ENCODE measurements at places on chromosomes 4 and X.

DNA sequence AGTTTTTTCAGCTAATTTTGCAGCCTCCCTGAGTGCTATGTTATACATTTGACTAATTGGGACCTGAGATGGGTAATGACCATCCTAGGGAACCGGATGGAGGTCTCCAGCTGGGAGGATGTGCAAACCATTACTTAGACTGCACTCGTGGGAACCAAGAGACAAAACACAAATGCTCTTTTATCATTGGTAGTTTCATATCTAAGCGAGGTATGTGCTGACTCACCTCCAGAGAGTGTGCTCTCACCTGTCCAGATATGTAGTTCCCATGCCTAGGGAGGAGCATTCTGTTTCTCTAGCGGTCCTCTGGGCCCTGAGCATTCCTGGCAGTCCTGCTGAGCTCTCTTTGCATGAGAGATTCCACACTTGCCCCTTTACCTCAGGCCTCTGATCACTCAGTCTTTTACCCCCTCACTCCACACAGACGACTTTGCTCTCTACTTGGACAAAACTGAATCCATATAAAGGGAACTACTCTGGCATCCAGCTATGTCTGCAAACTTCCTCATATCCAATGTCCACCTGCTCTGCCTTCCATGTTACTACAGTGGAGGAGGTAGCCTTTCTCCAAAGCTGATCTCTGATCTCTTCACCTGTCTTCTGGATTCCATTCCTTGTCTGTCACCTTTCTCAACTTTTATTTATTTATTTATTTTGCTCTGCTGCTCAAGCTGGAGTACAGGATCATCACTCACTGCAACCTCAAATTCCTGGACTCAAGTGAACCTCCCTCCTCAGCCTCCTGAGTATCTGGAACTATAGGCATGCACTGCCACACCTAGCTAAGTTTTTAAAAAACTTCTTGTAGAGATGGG, 88.4 kb downstream of the LRP2BP start:
- DNase-seq: no peak

DNA sequence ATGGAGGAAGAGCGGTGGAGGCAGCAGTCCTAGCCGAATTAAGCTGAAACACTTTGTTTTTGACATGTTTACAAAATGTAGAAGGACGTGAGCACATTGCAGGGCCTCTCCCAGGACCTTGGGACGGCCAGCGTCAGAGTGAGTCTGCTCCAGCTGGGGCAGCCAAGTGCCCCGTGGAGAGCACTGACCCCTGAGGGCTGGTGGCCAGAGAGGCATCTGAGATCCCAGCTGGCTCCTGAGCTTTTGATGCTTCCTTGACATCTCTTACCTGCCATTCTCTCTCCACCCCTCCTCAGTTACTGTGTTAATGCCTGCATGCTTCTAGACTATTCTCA, 24.7 kb downstream of the NAT8L start:
- DNase-seq: no peak

DNA sequence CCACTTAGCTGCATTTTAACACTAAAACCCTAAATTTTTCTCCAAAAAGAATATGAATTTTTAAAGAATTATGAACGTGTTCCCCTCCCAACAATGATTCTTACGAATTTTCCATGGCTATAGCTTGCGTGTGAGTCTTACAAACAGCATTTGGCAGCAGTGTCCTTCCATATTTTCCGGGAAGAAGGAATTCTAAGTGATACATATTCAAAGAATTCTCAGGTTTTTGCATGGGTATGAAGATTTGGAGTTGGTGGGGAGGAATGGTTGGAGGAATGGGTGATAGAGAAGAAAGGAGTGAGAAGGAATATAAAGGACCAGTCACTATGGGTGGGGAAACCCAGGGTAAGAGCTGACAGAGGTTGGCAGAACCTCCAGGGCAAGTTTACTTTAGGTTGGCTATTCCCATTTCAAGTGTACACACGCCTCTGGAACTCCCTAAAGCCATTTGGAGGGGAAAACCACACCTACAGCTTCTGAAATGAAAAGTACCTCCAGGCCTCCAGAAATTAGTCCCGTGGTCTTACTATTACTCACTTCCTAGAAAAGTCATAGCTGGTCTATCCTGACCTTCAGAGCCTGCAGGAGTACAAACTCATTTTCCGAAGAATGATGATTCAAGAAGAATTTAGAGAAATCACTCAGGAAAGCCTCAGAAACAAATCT, 420.8 kb upstream of the DIPK2B start:
- no peak for DNase-seq

GRCh38 chrX:103513476-103514108, 5.7 kb downstream of the RAB40A start:
- DNase-seq: no peak

GRCh38 chr4:180512801-180513475, 1730.3 kb upstream of the TENM3 start:
- no peak for DNase-seq

GRCh38 chrX:155048977-155049619, 21.8 kb downstream of the CMC4 start:
- no peak for DNase-seq

GRCh38 chr4:140157341-140157740, 3.4 kb upstream of the MAML3 start:
- no peak for DNase-seq

- no peak for DNase-seq
Observed at GRCh38 chr4:85116008-85116407, 149.5 kb upstream of the WDFY3 start.

DNA sequence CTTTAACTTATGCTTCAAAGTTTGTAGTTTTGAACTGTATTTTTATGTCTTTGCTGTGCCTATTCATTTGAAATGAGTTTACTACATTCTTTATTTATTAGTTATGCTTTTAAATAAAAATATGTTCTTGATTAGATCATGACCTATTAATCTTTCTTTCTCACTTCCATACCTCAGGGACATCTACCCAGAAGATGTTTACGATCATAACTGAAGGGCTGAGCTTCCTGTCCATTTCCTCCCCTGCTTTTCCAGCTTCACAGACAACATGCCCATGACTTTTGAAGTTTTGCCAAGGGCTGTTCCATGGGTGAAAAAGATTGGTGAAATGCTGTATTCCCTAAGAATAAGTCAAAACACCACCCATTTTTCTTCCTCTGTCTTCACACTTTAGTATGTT, 99.7 kb upstream of the DDIT4L start:
- DNase-seq: no peak

DNA sequence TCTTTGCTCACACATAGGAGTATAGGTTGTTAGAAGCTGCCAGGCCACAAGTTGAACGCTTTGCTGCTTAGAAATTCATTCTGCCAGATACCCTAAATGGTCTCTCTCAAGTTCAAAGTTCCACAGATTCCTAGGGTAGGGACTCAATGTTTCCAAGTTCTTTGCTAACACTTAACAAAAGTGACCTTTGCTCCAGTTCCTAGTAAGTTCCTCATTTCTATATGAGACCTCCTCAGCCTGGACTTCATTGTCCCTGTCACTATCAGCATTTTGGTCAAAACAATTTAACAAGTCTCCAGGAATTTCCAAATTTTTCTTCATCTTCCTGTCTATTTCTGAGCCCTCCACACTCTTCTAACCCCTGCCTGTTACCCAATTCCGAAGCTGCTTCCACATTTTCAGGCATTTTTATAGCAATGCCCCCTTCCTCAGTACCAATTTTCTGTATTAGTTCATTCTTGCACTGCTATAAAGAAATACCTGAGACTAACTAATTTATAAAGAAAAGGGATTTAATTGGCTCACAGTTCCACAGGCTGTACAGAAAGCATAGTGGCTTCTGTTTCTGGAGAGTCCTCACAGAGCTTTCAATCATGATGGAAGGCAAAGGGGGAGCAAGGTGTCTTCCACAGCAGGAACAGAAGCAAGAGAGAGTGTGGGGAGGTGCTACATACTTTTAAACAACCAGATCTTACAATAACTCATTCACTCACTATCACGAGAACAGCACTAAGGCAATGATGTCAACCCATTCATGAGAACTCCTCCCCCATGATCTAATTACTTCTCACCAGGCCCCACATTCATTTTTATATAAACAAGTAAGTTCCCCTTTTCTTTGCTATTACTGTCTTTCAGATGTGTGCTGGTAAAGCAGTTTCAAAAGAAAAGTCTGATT, 11.5 kb upstream of the TLR1 start:
- no peak for DNase-seq

DNA sequence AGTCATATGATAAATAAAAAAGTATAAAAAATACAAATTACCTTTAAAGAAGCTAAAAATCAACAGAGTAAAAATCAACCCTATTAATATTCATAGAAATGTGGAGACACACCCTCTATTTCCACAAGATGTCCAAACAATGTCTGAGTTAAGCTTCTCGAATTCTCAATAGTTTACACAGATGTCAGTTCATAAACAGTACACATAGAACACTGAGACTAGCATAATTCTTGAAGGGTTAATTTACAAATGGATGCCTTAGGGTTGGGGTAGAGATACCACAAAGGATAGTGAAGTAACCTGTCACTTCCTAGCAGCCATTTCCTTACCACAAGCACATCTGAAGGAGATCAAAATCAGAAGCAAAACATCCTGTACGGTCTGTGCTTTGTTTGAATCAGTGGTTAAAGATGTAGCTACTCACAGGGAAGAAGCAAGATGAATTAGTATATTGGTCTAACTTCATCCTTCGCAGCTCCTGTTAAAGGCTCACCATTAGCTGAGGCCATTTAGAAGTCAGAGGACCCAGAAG, 2393.9 kb downstream of the ARAP2 start:
- DNase-seq: no peak

DNA sequence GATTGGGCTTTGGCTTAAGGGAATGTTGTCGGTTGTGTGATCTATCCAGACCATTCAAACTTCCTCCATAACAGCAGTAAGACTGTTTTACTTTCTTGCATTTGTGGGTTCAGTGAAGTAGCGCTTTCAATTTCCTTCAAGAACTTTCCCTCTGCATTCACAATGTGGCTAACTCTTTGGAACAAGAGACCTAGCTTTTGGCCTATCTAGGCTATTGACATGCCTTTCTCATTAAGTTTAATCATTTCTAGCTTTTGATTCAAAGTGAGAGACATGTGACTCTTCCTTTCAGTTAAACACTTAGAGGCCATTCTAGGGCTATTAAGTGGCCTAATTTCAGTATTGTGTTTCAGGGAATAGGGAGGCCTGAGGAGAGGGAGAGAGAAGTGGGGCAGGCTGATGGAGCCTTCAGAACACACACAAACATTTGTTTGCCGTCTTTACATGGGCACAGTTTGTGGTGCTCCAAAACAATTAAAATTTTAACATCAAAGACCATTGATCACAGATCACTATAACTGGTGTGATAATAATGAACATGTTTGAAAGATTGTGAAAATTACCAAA, 34.1 kb downstream of the ADH5 start:
- DNase-seq: no peak

DNA sequence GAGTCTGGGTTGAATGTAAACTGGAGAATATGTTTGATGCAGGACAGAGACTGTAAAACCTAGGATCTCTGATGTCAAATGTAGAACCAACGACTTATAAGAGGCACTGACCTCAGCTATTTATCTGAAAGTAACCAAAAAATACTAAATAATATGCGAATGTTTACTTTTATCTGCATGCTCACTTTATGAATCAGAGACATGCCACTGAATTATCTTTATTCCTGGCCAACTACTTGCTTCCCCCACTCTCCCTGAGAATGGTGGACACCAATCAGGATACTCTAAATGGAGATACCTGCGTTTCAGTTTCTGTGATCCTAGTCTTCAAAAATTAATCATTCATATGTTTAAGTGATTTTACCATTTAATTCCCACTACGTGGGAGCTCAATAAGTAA, 1038.4 kb upstream of the PABPC4L start:
- no peak for DNase-seq

GRCh38 chr4:169080981-169081380, 70.9 kb upstream of the CBR4 start:
- DNase-seq: no peak

GRCh38 chrX:97401586-97402136, 518.0 kb downstream of the RPA4 start:
- no peak for DNase-seq

GRCh38 chr4:8227201-8227770, 28.2 kb downstream of the SH3TC1 start:
- DNase-seq: no peak

DNA sequence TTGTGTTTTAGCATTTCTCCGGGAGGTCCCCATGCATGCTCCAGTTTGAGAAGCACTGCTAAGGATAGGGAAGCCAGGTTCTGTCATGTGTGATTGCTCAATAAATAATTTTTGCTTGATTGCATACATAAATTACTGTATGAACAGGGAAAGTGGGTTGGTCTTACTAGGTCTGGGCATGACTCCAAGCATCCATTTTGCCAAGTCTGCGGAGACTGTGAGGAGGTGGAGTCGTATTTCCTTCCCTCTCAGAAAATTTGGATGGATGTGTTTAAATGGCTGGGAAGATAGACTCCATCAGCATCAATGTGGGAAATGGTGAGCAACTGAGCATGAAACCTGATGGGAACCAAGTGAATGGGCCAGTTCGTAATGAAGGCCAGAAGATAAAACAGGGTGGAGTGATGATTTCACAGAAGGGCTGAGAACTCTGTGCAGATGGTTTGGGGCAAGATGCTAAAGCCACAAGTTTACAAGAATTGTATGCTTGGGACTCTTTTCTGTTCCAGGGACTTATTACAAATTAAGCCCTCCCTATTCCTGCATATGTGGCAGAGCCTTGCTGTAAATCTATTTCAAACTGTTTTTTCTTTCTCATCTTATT, 84.1 kb downstream of the NHS start:
- no peak for DNase-seq

- no peak for DNase-seq
Observed at GRCh38 chr4:131613824-131614216, 1535.3 kb upstream of the PCDH10 start.

DNA sequence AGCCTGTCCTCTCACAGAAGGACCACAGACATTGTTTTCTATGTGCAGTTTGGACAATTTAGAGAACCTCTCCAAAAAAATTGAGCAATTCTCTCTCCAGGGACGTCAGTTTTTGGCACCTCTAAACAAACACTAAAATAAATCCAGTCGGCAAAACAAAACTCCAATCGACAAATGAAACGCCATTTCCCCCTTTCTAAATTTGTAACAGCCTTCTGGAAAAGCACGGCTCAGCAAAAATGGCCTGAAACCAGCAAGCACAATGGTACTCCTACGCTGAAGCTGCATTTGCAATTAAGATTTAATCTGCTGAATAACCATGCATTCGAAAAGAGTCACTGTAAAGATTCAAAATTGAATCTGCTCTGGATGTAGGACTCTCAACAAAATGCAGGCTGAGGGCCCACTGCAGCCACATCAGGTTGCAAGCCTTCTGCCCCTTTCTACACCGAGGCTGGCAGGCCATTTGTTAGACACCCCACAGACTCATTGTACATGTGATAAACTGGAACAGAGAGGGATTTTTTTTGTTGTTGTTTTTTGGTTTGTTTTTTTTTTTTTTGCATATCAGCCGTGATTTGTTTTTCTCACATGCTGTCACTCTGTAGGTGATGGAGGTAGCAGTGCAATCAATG, 79.9 kb upstream of the MAP3K15 start:
- no peak for DNase-seq

All from SW 1271 (cell line).